ENCODE measurements at places on chromosomes 3 and 15. TPM values are rescaled to one million over a fixed set of nuclear protein-coding genes. Genes with fewer than 3 reads are reported as not detected.

The TF gene
- total RNA-seq, result not detected

GRCh38 chr3:65946438-65946837 lies 92.3 kb downstream of the MAGI1 start:
- no peaks in the 10 kb centered on the region for H3K36me3 ChIP-seq
- no peak overlapping the region for H3K4me3 ChIP-seq
- H3K4me1 ChIP-seq, result peaks cover 21% of the 10 kb centered on the region
- H3K27ac ChIP-seq, result peak overlapping the region; percentile 57

DNA sequence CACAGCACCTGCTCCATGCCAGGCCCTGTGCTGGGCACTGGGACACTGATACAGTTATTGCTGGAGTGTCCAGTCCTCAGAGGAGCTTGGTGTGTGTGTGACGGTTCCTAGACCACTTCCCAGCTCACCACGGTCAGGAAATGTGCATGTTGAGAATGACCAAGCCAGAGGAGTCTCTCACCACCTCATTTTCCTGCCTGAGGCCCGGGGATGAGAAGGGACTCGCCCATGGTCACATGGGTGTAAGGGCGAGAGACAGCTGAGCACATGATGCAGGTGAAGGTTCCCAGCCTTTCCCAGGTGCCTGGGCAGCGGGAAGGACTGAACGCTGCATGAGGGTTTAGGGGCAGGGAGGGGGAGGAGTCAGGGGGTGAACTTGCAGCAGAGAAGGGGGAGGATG lies 180.9 kb upstream of the TLE3 start:
- H3K27me3 ChIP-seq, result no peaks in the 10 kb centered on the region
- DNase-seq, result no peak
- H3K36me3 ChIP-seq, result no peaks in the 10 kb centered on the region
- H3K4me1 ChIP-seq, result peaks cover 8% of the 10 kb centered on the region
- no peak overlapping the region for H3K4me3 ChIP-seq

- H3K4me3 ChIP-seq, result no peak overlapping the region
- peaks cover 58% of the 10 kb centered on the region for H3K4me1 ChIP-seq
- no peaks in the 10 kb centered on the region for H3K27me3 ChIP-seq
- no peaks in the 10 kb centered on the region for H3K36me3 ChIP-seq
- DNase-seq, result no peak
Measured at GRCh38 chr15:63494408-63494807, 10.0 kb upstream of the USP3 start.

The PPP2R3A gene
- total RNA-seq, result 9.4 TPM

- DNase-seq, result no peak
- H3K36me3 ChIP-seq, result no peaks in the 10 kb centered on the region
- no peak overlapping the region for H3K27ac ChIP-seq
- no peak overlapping the region for H3K4me3 ChIP-seq
Measured at GRCh38 chr15:93200081-93200836, 111.2 kb upstream of the RGMA start.

Data from PC-3 (cell line).